Natural killer cell treated with Interleukin-12 subunit alpha and Interleukin-12 subunit beta and Interleukin-15 and Interleukin-18, amount 100 ng/mL, for 72 hours (primary cell): ENCODE measurements at places on chromosomes 1 and 21. TPM values are rescaled to one million over a fixed set of nuclear protein-coding genes. Genes with fewer than 3 reads are reported as not detected.

LRRIQ3 gene
- 0.89 TPM for total RNA-seq

KAZN gene
- total RNA-seq: 1.4 TPM

FMO2 gene
- total RNA-seq: not detected

- no peak overlapping the region for H3K4me3 ChIP-seq
- H3K27me3 ChIP-seq: no peaks in the 10 kb centered on the region
- no peak for DNase-seq
- H3K4me1 ChIP-seq: no peaks in the 10 kb centered on the region
- H3K36me3 ChIP-seq: no peaks in the 10 kb centered on the region
- H3K27ac ChIP-seq: no peak overlapping the region
Measured at GRCh38 chr1:187839873-187840272, 1011.1 kb downstream of the PLA2G4A start.

DNA sequence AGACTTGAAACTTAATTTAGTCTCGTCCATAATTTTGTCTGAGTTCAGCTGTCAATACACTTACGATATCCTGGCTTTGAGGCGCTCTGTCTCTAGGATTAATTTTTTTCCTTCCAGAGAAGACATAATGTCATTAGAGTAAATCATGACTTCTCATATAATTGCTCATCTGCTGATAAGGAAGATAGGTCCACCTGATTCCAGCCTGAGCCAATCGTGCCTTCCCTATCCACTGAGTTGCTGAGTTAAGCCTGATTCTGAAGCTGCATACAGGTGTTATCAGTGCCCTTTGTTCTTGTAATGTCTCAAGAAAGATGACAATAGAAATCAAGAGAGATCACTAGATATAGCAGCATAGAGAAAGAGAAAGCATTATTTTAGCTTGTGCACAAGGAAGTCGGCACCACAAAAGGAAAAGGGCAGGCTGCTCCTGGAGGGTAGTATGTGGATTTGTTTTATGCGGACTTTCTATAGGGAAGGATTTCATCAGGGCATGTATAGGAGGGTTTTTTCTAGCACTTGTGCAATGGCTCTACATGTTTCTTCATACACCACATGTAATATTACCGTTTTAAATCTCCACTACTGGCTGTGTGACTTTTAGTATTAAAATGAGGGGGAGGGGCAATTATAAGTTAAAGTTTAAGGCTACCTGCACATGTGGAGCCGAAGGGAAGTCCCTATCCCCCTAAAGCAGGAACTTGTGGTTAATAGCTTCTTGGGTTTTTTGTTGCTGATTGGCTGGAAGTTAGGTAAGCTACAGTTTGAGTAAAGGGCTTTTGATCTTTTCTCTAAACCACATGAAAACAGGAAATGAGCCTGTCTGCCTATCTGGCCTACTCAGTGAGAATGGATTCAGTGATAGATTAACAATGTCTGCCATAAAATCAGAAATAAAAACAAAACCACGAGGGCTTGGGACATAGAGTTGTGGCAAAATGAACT, 133.4 kb downstream of the PLPPR5 start:
- DNase-seq: no peak
- peak overlapping the region; percentile 72 for H3K27ac ChIP-seq
- H3K27me3 ChIP-seq: no peaks in the 10 kb centered on the region

DNA sequence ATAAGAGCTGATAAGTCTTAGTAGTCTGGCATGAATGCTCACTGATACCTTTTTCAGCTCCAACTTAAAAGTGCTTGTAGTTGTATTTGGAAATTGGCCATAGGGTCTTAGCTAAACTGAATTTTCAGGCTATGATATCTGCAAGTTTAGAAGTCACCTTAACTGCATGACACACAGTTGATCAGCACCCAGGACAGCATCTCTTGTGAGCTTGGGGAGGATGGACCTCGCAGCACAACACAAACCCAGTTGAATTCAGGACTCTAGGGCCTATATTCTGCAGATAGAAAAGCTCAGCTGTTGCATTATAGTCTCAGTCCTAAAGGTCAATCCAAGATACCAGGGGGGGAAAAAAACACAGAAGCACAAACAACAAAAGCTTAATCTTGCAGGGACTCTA, 394.3 kb downstream of the KCNH1 start:
- H3K36me3 ChIP-seq: no peaks in the 10 kb centered on the region

DNA sequence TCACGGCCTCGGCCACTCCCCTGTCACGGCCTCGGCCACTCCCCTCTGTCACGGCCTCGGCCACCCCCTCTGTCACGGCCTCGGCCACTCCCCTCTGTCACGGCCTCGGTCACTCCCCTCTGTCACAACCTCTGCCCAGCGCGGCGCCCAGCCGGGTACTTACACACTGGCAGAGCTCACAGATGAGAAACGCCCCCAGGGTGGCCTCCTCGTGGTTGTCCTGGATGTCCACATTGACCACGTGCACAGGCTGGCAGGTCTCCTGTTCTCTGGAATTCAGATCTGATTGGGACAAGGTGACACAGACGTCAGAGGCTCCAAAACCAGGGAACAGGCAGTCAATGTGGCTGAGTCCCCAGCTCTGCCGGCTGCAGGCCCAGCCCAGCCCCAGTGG, 3.3 kb upstream of the TMEM240 start:
- no peaks in the 10 kb centered on the region for H3K36me3 ChIP-seq
- H3K27me3 ChIP-seq: no peaks in the 10 kb centered on the region
- no peak overlapping the region for H3K4me3 ChIP-seq

DNA sequence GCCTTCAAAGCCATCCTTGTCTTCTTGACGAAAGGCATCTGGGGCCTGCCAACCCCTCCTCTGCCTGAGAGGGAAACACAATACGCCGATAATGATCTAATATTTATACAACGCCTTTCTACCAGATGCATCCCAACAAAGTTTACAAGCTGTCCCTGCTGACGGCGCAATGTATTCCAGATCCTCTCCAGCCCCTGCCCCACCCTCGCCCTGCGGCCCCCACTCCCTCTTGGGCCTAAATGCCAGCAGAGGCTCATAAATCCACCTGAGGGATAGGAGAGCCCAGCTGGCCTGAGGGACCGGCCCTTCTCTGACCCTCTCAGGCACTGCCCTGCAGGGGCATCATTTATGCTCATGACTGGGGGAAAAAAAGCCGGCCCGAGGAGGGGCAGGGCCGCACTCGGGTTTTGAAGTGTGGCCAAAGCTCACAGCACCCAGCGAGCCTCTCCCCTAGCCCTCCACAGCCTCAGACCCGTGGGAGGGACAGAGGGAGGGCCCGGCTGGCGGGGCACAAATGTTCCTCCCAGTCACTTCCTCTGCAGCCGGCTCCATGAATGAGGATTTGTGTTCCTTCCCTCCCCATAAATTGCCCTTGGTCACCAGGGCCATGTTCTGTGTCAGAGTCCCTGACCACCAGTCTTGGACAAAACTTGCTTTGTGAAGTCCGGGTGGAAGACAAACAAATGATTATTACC, 140.3 kb downstream of the FOXD2 start:
- no peak for DNase-seq
- no peak overlapping the region for H3K4me3 ChIP-seq
- H3K36me3 ChIP-seq: no peaks in the 10 kb centered on the region
- H3K4me1 ChIP-seq: no peaks in the 10 kb centered on the region
- H3K27me3 ChIP-seq: peaks cover 10% of the 10 kb centered on the region
- H3K27ac ChIP-seq: no peak overlapping the region

GRCh38 chr21:27206368-27206982, 239.6 kb upstream of the ADAMTS5 start:
- no peaks in the 10 kb centered on the region for H3K27me3 ChIP-seq
- no peaks in the 10 kb centered on the region for H3K36me3 ChIP-seq
- no peak overlapping the region for H3K4me3 ChIP-seq
- H3K27ac ChIP-seq: no peak overlapping the region
- H3K4me1 ChIP-seq: no peaks in the 10 kb centered on the region
- no peak for DNase-seq

- H3K36me3 ChIP-seq: peaks cover 15% of the 10 kb centered on the region
- H3K4me1 ChIP-seq: no peaks in the 10 kb centered on the region
- H3K27me3 ChIP-seq: no peaks in the 10 kb centered on the region
Measured at GRCh38 chr1:247895163-247895637, at the start of gene OR2W3. Gene OR2W3, plus strand, starts transcription at chr1:247895587. Its CDS starts 0 bp downstream, at chr1:247895587.

DNA sequence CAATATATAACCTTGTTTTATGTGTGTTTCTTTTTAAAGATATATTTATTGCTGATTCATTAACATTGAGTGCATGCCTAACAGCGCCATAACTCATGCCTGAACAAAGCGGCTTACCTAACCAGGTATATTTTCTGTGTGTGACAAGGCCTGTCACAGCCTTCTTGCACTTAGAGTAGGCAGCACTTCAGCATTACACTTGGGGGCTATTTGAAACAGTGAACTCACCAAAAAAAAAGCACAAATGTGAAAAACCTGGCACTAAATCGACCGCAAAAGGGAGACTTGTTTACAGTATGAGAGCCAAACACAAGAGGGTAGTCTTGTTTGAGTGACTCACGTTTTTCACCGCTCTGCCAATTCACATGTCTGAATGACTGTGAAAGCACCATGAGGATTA, 111.7 kb downstream of the DISP1 start:
- H3K27me3 ChIP-seq: no peaks in the 10 kb centered on the region
- no peaks in the 10 kb centered on the region for H3K4me1 ChIP-seq
- H3K36me3 ChIP-seq: no peaks in the 10 kb centered on the region
